ENCODE measurements at places on chromosomes 16 and 17. TPM values are rescaled to one million over a fixed set of nuclear protein-coding genes. Genes with fewer than 3 reads are reported as not detected.
A peak's percentile ranks its signal among the peaks of the same experiment; 100 is the strongest.

Gene C16orf89
- total RNA-seq = not detected

Gene HSD17B1
- total RNA-seq = 1.2 TPM

Gene RNU2-1
- 8,381 TPM for total RNA-seq

Gene ARL5C
- total RNA-seq = 0.11 TPM

Gene KRT20
- total RNA-seq = not detected

Gene TMC6
- total RNA-seq = 638 TPM

GRCh38 chr16:9042533-9042932, 48.9 kb upstream of the HAPSTR1 start:
- H3K27me3 ChIP-seq = no peaks in the 10 kb centered on the region
- no peak overlapping the region for H3K4me3 ChIP-seq
- H3K27ac ChIP-seq = no peak overlapping the region
- DNase-seq = no peak
- H3K4me1 ChIP-seq = no peaks in the 10 kb centered on the region

GRCh38 chr17:42410319-42410685, 12.8 kb downstream of the CAVIN1 start:
- no peak for DNase-seq
- H3K36me3 ChIP-seq = peaks cover 2% of the 10 kb centered on the region
- peaks cover 18% of the 10 kb centered on the region for H3K4me1 ChIP-seq
- H3K27me3 ChIP-seq = no peaks in the 10 kb centered on the region

GRCh38 chr17:43068570-43069367, 43.7 kb downstream of the RND2 start:
- H3K4me3 ChIP-seq = no peak overlapping the region
- H3K4me1 ChIP-seq = no peaks in the 10 kb centered on the region
- no peaks in the 10 kb centered on the region for H3K27me3 ChIP-seq

- H3K4me1 ChIP-seq = no peaks in the 10 kb centered on the region
- H3K27ac ChIP-seq = no peak overlapping the region
- DNase-seq = no peak
- peaks cover 20% of the 10 kb centered on the region for H3K27me3 ChIP-seq
- H3K4me3 ChIP-seq = no peak overlapping the region
Observed at GRCh38 chr17:21602176-21602575, 90.1 kb upstream of the KCNJ18 start.

GRCh38 chr16:66103211-66103610, 263.3 kb upstream of the CDH5 start:
- no peak for DNase-seq
- no peaks in the 10 kb centered on the region for H3K27me3 ChIP-seq
- no peaks in the 10 kb centered on the region for H3K4me1 ChIP-seq
- no peak overlapping the region for H3K4me3 ChIP-seq
- no peaks in the 10 kb centered on the region for H3K36me3 ChIP-seq

DNA sequence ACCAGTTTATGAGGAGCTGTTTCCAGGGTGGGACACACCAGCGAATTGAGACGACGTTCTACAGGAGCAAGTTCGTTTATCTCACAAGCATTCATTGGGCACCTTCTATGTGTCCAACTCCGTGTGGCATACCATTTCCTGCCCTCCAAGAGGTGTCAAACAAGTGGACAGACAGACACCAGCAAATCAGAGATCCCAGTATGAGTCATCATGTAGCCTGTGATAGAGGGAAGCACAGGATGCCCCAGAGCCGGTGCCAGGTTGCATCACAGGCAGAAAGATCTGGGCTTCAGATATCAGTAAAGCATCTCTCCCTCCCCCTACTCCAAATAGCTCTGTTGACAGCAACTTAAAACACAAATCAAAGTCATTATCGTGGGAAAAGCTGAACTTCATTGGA, 31.8 kb upstream of the MAF start:
- H3K27ac ChIP-seq = no peak overlapping the region
- H3K36me3 ChIP-seq = no peaks in the 10 kb centered on the region
- H3K27me3 ChIP-seq = peaks cover 3% of the 10 kb centered on the region

DNA sequence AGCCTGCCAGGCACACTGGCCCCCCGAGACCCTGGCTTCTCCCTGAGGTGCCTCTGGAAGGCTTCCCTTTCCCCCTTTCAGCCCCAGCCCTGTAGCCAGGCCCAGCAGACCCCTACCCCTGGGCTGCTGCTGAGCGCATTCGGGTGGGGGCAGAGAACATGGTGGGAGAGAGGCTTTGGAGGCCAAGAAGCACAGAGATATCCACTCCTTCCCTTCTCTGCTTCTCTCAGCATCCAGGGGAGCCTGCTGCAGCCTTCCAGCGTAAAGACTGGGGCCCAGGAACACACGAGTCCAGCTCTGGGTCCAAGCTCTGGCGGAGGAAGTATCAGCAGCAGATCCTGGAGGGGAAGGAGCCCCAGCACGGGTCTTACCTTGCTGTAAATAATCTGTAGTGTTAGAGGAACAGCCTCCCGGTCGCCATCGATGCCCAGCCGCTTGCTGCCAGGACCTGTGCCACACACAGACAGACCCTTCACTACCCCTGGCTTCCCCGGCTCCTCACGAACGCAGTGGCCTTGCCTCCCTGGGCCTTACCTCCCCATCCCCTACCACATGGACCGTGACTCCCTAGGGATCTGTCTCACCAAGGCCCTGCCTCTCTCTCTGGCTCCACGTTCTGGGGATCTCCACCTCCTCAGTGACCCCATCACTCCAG, 17.0 kb upstream of the PIK3R6 start:
- no peaks in the 10 kb centered on the region for H3K4me1 ChIP-seq
- H3K36me3 ChIP-seq = peaks cover 45% of the 10 kb centered on the region
- no peaks in the 10 kb centered on the region for H3K27me3 ChIP-seq
- H3K4me3 ChIP-seq = no peak overlapping the region
- DNase-seq = no peak
- H3K27ac ChIP-seq = peak overlapping the region; percentile 16

GRCh38 chr16:62406387-62406786, 370.1 kb upstream of the CDH8 start:
- H3K27ac ChIP-seq = no peak overlapping the region
- DNase-seq = no peak
- H3K36me3 ChIP-seq = no peaks in the 10 kb centered on the region
- H3K4me3 ChIP-seq = no peak overlapping the region
- no peaks in the 10 kb centered on the region for H3K27me3 ChIP-seq
- no peaks in the 10 kb centered on the region for H3K4me1 ChIP-seq

- no peaks in the 10 kb centered on the region for H3K27me3 ChIP-seq
- no peak overlapping the region for H3K4me3 ChIP-seq
- peaks cover 7% of the 10 kb centered on the region for H3K36me3 ChIP-seq
- DNase-seq = no peak
- H3K4me1 ChIP-seq = peaks cover 2% of the 10 kb centered on the region
- no peak overlapping the region for H3K27ac ChIP-seq
Observed at GRCh38 chr17:31251105-31251969, 45.7 kb downstream of the OMG start.

GRCh38 chr16:59368586-59368985, 634.5 kb upstream of the GOT2 start:
- no peak overlapping the region for H3K27ac ChIP-seq
- no peaks in the 10 kb centered on the region for H3K4me1 ChIP-seq
- H3K36me3 ChIP-seq = no peaks in the 10 kb centered on the region
- H3K4me3 ChIP-seq = no peak overlapping the region

DNA sequence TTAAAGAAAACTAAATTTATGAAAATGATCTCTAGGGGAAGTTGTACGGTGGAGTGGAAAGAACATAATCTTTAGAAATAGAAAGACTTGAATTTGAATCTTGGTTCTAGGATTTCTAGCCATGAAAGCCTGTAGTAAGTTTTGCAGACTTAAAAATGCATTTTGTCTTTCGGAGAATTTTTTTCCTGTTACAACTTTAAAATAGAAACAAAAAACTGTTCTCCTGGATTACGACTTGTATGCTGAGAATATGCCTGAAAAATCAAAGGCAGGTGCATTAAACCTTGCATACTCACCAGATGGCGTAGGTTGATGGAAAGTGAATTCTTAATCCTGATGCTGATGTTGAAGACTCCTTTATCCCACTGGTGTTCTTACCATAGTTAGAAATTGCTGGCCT, 7.5 kb upstream of the MPHOSPH6 start:
- no peak overlapping the region for H3K4me3 ChIP-seq
- H3K4me1 ChIP-seq = no peaks in the 10 kb centered on the region
- H3K36me3 ChIP-seq = no peaks in the 10 kb centered on the region
- no peak overlapping the region for H3K27ac ChIP-seq
- DNase-seq = no peak
- H3K27me3 ChIP-seq = peaks cover 65% of the 10 kb centered on the region

GRCh38 chr17:79435296-79435695, 175.6 kb downstream of the RBFOX3 start:
- H3K4me1 ChIP-seq = no peaks in the 10 kb centered on the region
- no peak overlapping the region for H3K27ac ChIP-seq
- no peak overlapping the region for H3K4me3 ChIP-seq
- no peak for DNase-seq
- no peaks in the 10 kb centered on the region for H3K36me3 ChIP-seq

DNA sequence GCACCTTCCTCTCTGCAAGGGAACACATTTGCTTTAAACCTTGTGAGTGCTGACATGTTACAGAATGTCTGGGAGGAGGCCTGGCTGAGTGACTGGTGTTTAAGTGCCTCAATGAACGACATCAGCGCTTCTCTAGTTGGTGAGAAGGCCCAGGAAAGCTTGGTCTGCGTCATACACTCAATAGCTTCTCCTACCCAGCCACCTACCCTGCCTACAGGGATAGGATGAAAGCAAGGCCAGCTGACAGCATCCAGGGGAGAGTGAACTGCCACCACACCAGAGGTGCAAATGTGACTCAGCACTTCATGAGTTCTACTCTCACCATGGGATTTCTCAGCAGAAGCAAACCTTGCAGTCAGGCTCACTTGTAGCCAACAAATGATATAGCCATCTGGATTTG, 31.7 kb upstream of the CFAP20 start:
- no peaks in the 10 kb centered on the region for H3K27me3 ChIP-seq
- H3K27ac ChIP-seq = peak overlapping the region; percentile 61
- peaks cover 7% of the 10 kb centered on the region for H3K36me3 ChIP-seq
- H3K4me1 ChIP-seq = no peaks in the 10 kb centered on the region
- no peak overlapping the region for H3K4me3 ChIP-seq
- no peak for DNase-seq

DNA sequence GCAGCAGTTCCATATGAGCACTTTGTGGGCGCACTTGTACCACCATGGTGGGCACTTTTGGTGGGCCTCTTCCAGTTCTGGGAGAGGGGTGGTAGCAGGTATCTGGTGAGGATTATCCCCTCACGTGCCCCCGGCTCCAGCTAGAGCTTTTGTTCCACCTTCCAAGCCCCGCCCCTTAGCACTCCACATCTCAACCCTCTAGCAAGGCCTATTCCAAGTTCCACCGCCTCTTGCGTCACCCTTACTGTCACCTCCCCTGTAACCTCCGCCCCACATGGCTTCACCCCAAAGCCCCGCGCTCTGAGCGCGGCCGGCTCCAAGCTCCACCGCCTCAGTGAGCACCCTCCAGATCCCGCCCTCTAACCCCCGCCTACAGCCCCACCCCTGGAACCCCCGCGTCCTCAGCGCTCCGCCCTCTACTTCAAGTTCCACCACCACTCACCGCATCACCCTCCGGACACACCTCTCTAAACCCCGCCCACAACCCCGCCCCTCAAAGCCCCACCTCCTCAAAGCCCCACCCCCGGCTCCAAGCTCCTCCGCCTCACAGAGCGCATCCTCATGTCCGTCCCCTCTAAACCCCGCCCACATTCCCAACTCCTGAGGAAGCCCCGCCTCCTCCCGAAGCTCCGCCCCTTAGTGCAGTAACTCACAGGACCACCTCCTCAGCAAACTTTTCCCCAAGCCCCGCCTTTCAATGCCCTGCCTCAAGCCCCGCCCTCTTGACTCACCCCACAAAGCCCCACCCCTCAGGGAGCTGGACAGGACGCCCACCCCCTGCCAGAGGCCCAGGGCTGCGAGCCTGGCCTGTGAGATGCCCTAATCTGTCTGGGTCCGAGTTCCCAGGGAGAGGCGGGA, 11.1 kb downstream of the SCN4A start:
- peaks cover 2% of the 10 kb centered on the region for H3K27me3 ChIP-seq
- peaks cover 2% of the 10 kb centered on the region for H3K4me1 ChIP-seq
- H3K4me3 ChIP-seq = no peak overlapping the region
- no peaks in the 10 kb centered on the region for H3K36me3 ChIP-seq

DNA sequence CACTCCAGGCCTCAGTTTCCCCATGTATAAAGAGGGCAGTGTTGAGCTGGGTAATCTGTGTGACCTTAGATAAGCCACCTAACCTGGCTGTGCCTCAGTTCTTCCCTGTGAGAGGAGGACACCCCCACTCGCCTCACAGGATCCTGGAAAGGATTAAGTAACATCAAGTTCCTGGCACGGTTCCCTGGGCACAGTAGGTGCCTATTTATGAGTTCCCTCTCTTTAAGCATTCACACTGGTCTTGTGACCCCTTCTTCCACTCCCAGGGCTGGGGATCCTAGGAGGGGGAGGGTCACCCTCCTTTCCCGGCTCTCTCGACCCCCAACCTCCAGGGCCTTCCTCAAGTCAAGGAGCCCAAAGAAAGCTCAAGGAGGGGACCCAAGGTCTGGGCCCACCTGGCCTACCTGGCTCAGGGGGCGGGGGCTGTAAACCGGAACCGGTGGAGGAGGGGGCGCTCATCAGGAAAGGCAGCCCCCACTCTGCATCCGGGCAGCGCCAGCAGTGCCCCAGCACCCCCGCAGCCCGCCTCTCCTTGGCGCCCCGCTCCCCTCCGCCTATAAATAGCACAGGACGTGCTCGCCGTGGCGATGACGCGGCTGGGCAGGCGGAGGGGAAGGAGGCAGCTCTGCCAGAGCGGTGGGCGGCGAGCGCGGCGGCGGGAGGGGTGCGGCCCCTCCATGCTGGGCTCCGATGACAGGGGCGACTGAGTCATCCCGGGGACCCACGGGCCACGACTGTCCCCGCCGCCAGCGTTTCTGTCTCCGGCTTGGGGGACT, 9.4 kb downstream of the RPL19 start:
- peak overlapping the region; percentile 52 for H3K4me3 ChIP-seq
- H3K27me3 ChIP-seq = peaks cover 3% of the 10 kb centered on the region
- peaks cover 5% of the 10 kb centered on the region for H3K36me3 ChIP-seq
- peak overlapping the region; percentile 63 for H3K27ac ChIP-seq
- peak; percentile 79 for DNase-seq

DNA sequence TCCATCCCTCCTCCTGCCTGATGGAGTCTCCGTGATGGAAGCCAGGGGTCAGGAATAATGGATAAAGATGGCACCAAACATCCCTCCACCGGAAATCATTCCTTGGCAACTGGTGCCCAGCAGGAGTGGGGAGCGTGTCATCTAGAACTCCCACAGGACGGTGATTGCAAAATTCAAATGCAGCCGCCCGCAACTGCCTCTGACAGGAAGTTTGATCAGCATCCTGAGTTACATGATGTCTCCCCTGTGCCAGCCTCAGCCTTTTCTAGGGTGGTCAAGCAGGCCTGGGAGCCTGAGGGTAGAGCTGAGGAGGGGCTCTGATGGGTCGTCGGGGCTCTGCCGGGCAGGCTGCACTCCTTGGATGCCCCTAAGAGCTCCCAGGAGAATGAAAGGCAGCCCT, 52.8 kb downstream of the GSG1L start:
- H3K4me1 ChIP-seq = peaks cover 8% of the 10 kb centered on the region
- H3K36me3 ChIP-seq = no peaks in the 10 kb centered on the region
- H3K4me3 ChIP-seq = no peak overlapping the region
- peak overlapping the region; percentile 54 for H3K27ac ChIP-seq

Measured in activated naive CD8-positive, alpha-beta T cell treated with anti-CD3 and anti-CD28 coated beads, Interleukin-2, amount 10 ng/mL, durations not matched to agents 7 days and 5 days (primary cell).